NCI-H524 treated with DMSO at 0.1 percent for 48 hours (cell line): ENCODE measurements at places on chromosomes 3 and 15.

- no peak for DNase-seq
Measured at GRCh38 chr3:52516509-52517195, 17.0 kb downstream of the NT5DC2 start.

- DNase-seq, result no peak
Measured at GRCh38 chr3:147407498-147408187, 1.3 kb upstream of the ZIC4 start.

DNA sequence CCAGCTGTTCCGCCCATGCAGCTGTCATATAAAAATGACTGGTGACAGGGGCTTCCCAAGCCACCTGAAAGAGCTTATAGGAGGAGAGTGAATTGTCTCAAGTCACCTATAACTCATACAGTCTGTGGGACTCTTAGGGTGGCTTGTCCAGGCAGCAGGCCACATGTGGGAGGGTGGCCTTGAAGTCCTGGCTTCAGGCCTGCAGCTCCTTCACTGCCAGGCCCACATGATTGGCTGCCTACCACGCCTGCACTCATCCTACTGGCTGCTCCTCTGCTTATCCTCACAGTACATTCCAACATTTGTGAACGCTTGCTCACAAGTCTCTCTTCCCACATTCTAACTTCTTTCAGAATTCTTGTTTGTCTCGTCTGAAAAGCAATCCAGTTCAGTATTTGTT lies 41.1 kb upstream of the TIPARP start:
- no peak for DNase-seq

DNA sequence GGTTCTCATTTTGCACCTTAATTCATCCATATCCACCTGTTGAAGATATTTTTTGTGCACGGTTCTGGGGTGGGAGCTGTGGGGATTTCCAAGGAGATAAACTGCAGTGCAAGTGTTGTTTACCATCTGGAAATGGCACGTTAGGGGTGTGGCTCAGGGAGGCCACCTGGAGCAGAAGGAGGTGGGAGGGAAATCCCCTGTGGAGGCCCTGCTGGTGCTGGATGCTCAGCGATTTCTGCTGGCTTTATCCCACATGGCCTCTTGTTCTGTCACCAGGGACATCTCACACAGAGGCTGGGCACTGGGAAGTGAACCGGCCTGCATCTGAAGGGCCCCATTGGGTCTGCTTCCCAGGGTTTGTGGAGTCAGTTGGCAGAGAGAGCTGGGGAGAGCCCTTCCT lies 24.3 kb downstream of the TRPM1 start:
- DNase-seq, result peak; percentile 54

DNA sequence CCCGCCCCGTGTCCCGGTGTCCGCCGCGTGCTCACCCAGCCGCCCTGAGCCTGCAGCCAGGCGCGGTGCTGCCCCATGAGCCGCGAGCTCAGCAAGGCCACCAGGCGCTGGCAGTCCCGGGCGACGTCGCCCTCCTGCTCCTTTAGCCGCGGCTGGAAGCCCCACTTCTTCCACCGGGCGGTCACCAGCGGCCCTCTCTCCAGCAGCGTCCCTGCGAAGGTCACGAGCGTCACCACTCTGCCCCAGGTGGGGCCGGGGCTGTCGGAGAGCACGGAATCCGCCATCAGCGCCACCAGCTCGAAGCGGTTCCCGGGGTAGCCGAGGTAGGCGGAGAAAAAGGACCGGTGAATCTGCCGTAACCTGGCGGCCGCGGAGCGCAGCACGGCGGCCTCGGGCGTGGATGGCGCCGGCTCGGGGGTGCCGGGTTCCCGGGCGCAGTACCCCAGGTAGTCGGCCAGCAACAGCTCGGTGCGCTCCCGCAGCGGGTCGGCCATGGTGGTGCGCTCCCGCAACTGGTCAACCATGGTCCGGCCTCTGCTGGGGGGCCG lies 298 bp downstream of the BCL2L10 start:
- DNase-seq, result no peak

- no peak for DNase-seq
Measured at GRCh38 chr3:49536875-49537533, 17.3 kb upstream of the BSN start.

GRCh38 chr15:43127752-43128151 lies 5.6 kb upstream of the TMEM62 start:
- no peak for DNase-seq
